Activated T-helper 9 cell treated with anti-CD3 and anti-CD28 coated beads, Interleukin-2, amount 50 U/mL, for 16 hours (primary cell): ENCODE measurements at places on chromosomes 11 and 22.

DNA sequence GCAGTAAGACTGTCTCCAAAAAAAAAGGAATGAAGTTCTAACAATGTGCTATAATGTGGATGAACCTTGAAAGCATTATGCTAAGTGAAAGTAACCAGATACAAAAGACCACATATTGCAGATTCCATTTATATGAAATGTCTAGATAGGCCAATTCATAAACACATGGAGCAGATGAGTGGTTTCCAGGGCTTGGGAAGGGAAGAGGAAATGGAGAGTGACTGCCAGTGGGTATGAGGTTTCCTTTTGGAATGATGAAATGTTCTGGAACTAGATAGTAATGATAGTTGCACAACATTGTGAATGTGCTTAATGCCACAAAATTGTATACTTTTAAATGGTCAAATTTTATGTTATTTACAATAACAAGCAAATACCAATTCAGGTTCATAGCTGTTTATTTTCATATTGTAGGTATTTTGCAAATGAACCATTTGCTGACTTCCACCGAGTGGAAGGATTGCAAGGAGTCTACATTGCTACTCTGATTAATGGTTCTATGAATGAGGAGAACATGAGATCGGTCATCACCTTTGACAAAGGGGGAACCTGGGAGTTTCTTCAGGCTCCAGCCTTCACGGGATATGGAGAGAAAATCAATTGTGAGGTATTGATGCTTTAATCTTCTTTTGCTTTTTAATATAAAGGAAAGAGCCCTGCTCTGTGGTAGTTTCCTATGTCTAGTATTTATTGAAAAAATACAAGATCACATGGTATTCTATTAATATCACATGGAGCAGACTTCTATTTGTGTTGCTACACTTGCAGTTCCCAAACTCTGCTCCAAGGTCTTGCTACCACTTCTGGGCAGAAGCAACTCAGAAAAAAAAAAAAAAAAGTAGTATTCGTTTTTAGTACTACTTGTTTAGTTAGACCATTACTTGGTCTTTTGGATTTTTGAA is 67.7 kb upstream of the SORL1-AS1 start:
- no peak for DNase-seq

GRCh38 chr11:78138694-78139421 is 568 bp downstream of the ALG8 start:
- DNase-seq = peak; percentile 7

DNA sequence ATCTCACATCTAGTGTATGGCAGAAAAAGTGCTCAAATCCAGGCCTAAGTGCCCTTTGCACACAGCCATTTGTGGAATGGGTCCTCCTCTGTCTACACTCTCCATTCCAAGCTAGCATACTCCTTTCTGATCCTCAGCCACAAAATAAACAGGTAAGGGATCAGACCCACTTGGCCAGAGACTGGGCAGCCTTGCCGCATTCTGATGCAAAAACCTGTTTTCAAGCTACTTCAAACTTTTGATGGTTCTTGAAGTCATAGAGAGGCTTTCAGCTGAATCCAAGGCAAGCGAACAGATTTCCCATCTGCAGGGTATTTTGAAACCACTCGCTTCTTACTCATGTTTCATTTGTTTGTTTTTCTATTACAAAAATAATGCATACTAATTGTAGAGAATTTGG is 136.6 kb upstream of the NAV2 start:
- DNase-seq = no peak

DNA sequence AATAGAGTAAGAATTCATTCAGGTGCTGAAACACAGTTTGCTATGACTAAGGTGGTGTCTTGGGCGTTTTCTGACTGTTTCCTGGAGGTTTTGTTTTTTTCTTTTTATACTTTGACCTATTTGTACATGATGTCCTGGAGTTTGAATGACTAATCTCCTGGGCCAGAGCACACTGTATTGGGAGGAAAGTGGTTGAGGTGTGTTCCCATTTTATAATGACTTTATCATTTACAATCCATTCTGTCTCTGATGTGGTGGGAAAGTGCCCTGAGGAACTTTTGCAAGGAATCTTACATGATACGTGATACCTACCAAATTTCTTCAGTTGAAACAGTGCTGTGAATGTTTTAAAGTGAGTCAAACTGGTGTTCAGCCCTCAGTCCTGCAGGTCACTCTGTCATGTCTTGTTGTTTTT is 80.8 kb downstream of the TNRC6B start:
- DNase-seq = no peak

- DNase-seq = no peak
These were observed 138.9 kb downstream of the MN1 start for GRCh38 chr22:27662359-27663301.

GRCh38 chr22:45242778-45243191 is 2.1 kb upstream of the KIAA0930 start:
- no peak for DNase-seq

- DNase-seq = no peak
These were observed 105.5 kb downstream of the MICAL3 start for GRCh38 chr22:17918840-17919239.

DNA sequence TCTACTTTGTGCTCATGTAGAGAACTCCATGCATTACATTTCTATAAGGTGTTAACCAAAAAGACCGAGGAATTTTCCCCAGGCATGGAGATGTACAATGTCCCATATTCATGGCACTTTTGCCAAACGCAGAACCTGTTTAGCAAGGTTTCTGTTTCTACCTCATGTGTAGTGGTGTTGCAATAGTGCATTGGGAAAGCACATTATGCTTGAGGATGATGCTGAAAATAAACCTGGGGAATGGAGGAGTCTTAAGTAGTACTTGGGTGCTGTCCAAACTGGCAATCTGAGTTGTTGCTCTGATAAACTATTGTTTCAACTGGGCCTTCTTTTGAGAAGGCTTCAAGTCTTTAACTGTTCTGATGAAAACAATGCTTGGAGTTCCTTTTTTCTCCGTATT is 11.5 kb upstream of the MUC15 start:
- DNase-seq = no peak

DNA sequence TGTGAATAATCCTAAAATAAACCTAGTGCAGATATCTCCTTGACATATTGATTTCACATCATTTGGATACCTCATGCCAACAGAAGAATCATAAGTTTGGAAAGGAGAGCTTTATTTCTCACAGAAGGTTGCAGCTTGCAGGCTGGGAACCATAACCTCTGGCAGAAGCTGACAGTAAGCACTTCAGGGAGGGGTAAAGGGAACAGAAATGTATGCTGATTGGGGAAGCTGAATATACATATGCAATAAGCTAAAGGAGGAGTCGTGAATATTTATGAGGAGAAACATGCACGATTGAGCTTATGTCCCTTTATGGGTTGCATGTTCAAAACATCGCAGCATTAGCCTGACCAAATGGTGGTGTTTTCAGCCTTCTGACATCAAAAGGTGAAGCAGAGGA is 814.5 kb downstream of the TBC1D22A start:
- no peak for DNase-seq

DNA sequence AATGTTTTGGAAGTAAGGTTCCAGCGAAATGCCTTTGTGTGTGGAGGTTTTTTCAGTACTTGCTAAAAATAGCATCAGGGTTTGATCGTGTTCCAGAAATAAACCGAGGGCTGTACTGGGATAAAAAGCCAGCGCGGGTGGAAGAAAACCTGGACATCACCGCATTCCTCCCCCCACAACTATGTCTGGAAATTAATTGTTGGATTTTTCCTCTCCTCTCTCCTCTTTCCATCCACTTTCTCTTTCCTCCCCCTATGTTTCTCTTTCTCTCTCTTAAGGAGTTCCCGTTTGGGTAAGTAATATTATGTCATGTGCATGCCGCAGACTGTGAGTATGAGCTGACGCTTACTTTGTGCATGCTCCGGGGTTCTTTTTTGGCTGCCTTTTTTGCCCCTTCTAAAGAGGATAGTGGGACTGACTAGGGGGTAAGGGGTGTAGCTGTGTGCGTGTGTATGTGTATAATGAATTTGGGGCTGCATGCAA is 104.2 kb upstream of the HSD17B12 start:
- DNase-seq = no peak

GRCh38 chr11:14636119-14636518 is 7.5 kb upstream of the PDE3B start:
- no peak for DNase-seq
